NCI-H187 treated with DMSO at 0.1 percent for 48 hours (cell line): ENCODE measurements at places on chromosomes 4 and X.

GRCh38 chr4:173246719-173247118 is 78.1 kb downstream of the GALNT7 start:
- no peak for DNase-seq

- DNase-seq = no peak
These were observed 2.2 kb upstream of the SYN1 start for GRCh38 chrX:47621851-47622250.

DNA sequence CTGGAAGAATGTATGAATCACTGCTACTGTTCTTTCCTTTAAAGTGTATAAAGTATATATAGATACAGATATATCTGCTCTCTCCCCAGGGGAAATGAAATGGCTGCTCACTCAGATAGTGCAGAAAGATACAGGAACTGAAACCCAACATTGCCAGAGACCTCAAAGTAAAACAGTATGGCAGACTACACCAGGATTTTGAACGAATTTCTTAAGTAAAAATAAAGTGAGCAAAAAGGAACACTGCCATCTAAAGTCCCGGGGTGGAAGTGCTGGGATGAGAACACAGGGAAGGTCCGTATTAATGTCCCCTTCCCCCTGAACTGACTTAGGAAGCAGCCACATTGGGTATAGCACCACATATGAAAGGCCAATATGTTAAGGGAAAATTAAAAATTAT is 93.4 kb downstream of the TMA16 start:
- DNase-seq = no peak

DNA sequence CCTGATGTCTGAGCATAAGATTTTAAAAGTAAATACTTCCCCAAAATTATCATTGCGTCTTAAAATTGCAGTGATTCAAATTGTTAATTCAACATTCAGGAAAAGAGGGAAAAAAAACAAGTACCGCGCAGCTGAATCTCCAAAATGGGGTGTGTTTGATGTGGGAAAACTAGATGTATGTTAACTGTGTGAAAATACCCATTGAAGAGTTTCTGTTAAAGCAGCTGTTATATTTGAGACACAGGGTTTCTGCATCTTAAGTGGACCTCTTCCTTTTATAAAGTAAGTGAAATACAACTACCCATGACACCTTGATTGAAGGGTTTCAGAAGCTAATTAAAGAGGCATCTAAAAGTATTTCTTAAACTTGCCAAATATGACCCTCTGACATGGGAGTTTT is 1186.1 kb downstream of the NLGN4X start:
- no peak for DNase-seq

DNA sequence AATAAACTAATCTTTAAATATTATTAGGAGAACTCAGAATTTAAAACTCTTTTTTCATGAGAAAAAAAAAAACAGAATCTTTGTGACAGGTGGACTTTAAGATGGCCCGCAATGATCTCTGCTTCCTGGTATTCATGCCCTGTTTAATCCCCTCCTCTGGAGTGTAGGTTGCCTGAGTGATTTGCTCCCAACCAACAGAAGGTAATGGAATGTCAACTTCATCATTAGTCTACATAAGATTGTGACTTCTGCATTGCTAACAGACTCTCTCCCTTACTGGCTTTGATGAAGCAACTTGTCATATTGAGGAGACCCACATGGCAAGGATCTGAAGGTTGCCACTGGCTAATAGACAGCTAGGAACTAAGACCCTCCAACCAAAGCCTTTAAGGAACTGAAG is 88.8 kb downstream of the CORIN start:
- DNase-seq = no peak

DNA sequence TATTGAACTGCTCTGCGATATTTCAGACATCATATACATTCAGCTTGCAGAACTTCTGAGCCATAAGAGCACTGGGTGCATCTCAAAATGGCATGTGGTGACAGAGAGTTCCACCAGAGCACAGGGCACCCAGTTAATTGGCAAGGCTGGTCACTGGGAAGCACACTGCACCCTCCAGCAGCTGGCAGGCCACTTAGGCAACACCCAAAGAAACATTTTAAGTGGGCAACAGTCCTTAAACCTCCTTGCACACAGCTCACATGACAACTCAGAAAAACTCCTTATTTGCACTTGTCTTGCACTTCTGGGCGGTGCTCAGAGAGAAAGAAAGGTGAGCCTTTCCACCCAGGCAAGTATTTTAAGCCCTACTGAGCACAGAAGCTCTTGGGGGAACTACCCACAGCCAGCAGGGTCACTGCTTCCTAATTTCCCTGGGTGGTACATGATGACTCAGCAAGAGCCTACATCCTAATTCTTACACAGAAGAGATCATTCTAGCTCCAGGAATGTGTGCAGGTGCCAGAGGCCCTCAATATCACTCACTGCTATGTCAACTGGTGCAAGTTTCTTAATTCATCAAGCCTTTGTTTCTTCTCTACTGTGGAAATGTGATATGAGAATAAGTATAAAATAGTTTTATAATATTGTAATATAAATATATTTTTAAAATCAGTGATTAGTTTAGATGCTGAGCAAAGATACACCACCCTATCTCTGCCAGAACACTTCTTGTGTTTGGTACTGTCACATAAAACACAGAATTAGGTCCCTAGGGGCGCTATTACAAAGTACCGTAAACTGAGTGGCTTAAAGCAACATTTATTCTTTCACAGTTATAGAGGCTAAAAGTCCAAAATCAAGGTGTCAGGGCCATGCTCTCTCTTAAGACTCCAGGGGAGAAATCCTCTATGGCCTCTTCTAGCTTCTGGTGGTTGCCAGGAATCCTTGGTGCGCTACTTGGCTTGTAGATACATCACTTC is 155.1 kb upstream of the PPARGC1A start:
- DNase-seq = no peak

- DNase-seq = no peak
These were observed 60.8 kb downstream of the TBCK start for GRCh38 chr4:106255195-106255594.

DNA sequence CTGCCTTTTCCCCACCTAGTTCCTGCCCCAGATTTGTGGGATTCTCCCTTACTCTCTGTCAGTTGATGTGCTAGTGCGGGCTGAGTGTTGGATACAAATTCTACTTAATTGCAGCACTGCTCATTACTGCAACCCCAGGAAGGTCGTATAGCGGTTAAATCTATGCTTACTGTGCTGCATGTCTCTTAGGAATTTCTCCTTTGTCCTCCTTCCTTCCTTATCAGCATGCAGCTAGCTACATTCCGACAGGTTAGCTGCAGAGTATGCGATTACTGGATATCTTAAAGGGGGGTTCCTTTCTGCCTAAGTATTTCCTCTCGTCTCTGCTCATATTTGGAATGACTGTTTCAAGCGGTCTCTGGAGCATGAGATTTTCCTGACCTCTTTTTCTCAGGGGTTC is 662.8 kb downstream of the TLL1 start:
- no peak for DNase-seq

GRCh38 chr4:16329797-16330134 is 103.5 kb upstream of the TAPT1 start:
- DNase-seq = no peak

DNA sequence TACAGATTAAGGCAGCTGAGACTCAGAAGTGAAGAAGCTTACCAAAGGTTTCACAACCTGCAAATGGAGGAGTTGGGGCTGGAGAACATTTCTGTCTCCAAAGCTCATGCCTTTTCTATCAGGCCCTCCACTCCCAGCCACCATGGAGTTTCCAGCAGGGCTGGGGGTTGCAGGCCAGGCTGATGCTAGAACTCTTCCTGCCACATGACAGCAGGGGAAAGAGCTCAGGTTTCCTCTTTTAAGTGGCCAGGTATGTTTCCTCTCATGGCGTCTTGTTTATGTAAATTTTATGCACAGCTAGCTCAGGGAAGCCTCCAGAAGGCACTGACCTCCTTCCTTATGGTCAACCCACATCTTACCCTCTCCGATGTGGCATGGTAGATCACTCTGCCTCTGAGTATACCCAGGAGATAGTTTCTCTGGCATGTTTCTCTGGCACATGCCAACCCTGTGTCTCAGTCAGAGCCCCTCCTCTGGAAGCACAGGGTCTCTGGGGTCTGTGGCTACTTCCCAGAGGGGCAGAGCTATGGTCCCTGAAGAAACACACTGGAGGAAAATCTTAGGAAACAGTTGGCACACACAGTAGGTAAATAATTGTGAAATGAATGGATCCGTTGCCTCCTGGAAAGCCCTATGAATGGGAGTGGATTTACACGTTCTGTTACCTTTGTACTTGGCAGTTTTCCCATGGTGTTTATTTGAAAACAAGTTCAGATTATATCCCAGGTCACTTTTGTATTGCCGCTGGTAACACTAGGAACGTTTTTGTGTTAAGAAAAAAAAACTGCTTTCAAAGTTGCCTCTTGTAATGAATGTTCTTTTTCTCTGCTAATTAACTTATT is 28.9 kb downstream of the PDK3 start:
- DNase-seq = no peak
